Aorta (tissue), 5 donors: ENCODE measurements at places on chromosomes 4 and X.

GRCh38 chr4:74206088-74206825 is 48.3 kb downstream of the MTHFD2L start:
- DNase-seq: no peak

DNA sequence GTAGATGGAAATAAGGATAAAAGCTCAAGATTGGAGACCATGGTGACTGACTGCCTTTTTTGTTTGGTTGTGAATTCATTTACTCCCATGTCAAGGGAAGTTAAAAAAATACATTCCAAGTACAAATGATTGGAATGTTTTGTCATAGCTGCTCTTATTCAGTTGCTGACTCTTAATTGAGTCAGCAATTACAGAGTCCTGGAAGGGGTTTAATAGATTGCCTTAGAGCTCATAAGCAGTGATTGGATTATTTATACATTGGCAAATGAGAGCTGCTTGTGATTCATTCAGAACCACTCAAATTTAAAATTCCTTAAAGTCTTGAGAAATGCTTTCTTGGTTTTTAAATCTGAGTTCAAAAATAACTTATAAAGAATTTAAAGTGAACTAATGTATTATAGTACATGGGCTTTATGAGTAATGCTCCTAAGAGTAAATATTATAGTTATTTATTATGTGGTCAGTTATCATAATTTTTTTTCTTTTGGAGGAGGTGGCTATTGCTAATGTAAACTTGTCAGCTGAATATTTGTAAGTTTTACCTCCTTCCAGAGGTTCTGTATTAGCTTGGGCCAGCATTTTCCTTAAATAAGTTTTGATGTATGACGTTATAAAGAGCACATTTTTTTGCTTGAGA is 13.6 kb downstream of the JADE1 start:
- no peak for DNase-seq

GRCh38 chr4:185945252-185945651 is 123.7 kb upstream of the TLR3 start:
- no peak for DNase-seq

DNA sequence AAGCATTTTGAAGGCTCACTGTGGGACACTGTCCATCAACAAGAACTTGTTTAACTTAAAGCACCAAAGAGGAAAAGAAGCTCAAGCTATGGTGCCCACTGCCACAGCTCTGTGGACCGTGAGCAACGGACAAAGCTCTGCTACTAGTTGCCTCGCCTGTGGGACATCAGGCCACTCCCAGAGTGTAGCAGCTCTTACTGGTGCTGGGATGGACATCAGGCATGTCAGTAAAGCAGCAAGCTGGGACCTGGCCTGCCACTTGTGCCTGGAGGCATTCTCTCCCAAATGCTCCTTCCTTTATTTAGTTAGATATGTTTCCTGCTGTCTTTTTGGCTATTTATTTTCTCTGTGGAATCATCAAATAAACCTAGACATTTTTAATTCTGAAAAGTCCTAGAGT is 46.7 kb downstream of the TMEM154 start:
- no peak for DNase-seq

- peak; percentile 60 for DNase-seq
Observed at GRCh38 chr4:121070696-121071639, 1.4 kb downstream of the NDNF start.

GRCh38 chr4:182786991-182787390 is 130.2 kb downstream of the DCTD start:
- no peak for DNase-seq

DNA sequence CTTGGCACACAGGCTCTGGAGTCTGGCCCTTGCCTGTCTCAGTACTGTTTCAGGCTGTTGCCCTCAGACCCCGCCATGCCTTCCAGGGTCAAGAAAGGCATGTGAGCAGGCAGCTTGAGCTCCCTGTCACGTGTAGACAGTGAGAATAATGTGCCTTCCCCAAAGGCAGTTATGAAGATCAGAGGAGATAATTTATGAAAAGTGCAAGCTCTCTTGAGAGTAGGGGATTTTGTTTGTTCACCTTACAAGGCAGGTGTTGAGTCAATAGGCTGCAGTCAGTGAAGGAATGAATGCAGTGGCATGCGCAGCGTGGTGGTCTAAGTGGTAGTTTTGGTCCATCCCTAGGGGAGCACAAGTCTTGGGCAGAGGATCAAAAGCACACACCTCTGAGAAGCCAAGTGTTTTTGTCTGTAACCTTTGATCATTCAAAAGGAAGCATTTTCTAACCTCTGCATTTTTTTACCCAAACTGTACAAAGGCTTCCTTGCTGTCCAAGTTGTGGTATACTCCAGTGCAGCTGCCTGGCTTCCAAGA is 14.4 kb downstream of the HADH start:
- no peak for DNase-seq

GRCh38 chr4:19936476-19936875 is 315.2 kb upstream of the SLIT2 start:
- DNase-seq: no peak

DNA sequence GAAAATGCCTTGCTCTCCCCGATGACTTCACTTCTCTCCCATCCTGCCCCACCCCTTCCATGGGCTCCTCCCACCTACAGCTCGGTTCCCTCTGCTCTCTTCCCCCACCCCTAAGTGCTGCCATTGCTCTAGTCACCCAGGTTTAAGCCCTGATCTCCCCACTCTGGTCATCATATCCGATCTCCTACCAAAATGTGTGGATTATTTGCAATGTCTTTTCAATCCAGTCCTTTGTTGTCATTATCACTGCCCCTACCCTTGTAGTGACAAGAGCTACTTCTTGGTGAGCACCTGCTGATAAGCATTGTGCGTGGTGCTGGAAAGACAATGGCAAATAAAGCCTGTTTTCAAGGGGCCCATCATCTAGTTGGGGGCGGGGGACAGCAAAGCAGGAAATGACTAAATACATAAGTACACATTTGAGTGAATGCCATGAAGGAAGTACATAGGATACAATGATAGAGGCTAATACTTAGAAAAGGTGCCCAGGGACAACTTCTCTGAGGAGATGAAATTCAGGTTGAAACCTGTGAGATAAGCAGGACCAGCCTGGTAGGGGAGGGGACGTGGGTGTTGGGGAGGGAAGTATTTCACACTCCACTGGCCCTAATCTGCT is 63.8 kb downstream of the DLG3 start:
- DNase-seq: no peak

- no peak for DNase-seq
Observed at GRCh38 chrX:29487214-29487613, 728.1 kb upstream of the MAGEB2 start.

DNA sequence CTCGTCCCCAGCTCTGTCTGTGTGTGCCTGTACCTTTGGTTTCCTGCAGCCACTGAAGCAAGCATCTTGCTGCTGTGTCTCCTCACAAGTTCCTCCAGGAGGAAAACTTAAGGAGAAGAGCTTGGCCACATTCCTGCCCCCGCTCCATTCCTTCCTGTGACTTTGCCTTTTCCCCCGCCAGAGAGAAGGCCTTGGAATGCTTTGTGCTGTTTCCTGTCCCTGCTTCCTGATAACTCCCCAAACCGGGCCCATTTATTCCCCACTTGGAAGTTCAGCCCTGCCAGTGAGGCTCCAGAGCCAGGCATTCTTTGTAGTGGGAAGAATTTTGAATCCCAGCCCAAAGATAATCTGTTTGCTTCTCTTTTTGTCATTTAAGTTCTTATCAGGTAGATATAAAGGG is 33.1 kb downstream of the SMIM10L2A start:
- no peak for DNase-seq

DNA sequence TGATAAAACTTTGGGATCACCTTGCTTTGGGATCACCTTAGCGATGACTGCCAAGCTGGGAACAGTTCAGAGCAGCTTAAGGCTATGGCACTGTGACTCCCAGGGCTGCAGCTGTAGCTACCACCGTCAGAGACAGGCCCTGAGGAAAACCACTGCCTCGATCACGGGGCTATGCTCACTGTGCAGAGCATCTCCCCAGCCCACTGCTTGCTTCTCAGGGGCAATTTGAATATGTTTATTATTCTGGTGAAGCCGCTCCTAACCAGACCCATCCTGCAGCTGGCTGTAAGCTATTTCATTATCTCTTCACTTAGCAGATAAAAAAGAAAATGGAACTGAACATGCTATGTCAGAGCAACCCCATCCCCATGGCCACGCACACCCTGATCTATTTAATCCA is 328.5 kb downstream of the EVC2 start:
- no peak for DNase-seq

- no peak for DNase-seq
Observed at GRCh38 chr4:184444953-184445309, 29.4 kb downstream of the IRF2 start.

- DNase-seq: peak; percentile 39
Observed at GRCh38 chrX:574251-574650, 56.3 kb upstream of the SHOX start.

GRCh38 chr4:109302361-109303139 is at the start of gene COL25A1:
TSS of gene COL25A1 (minus strand) at chr4:109302658.
- DNase-seq: peak; percentile 52

DNA sequence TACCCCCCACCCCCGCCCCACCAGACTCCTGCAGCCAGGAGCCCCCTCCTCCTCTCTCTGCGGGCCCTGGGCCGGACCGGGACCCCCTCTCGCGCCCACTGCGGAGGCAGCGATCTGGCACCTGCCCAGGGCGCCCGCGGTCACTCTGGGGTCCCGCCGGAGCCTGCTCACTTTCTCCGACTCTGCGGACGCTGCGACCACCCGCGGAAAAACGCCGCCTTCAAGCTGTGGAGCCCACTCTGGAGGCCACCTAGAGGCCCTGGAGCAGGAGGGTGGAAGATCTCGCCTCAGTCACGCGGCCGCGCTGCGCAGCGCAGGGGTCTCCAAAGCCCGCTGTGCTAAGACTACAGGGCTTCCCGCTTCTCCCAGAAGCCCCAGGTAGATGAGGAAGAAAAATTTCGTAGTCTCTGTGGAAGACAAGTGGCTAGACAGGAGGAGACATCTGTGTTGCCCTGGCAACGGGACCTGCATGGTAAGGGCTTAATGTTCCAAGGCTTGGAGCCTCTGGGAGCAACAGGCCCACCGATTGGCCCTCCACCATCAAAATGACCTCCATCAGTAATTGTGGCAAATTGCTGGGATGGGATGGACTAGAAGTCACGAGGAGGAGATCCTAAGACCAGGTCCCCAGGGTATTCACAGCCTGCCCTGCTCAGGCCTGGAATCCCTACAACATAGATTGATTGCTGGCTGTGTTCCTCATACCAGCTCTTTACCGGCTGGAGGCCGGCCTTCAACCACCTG is at the start of gene PNMA6F:
PNMA6F (minus strand) TSS at position 387 of the 744 bp plus-strand sequence. CDS start 1,093 bp downstream, outside the sequence.
- DNase-seq: no peak

DNA sequence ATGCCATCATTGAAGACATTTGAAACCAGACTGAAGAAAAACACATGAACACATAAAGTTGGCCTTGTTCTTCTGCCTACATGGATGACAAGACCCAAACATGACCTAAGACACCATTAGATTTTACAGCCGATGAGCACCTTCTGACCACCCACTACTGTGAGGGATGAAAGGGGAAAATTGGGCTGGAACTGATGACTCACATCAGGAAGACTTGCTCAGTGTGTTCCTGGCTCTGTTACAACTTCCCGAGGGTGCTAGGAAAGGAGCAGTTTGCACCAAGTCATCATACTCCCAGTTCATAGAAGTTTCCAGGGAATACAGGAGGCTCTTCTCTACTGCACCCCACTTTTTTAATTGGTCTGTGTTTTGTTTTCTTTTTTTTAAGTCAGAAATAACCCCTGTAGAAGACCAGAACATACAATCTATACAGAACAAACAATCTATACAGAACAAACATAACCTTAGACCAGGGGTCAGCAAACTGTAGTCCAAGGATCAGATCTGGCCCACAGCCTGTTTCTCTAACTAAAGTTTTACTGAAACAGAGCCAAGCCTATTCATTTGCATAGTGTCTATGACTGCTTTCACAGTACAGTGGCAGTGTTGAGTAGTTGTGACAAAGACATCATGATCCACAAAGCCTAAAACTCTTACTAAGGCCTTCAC is 25.3 kb downstream of the BTC start:
- DNase-seq: no peak

DNA sequence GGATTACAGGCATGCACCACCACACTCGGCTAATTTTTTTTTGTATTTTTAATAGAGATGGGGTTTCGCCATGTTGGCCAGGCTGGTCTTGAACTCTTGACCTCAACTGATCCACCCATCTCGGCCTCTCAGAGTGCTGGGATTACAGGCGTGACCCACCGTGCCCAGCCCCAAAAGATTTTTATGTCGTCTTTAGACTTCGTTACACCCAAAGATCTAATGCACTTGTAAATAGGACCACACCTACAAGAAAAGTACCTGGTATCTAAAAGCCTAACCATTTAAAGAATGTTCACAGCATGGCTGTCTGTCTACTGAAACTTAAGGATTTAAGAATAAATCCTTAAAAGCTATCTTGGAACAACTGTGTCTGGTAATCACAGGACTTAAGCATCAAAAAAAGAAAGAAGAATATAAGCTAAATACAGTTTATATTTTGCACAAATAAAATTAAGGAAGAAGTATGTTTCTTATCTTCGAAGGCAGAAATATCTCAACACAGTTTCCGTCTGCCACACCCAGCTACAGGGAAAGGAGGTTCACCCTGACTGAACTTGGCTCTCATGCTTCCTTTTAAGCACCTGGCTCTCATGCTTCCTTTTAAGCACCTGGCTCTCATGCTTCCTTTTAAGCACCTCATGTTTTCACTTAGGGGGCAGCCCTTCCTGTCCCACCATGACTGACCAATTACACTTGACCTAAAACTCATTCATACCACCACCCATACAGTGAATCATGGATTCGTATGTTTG is 92.0 kb upstream of the STS start:
- no peak for DNase-seq

- no peak for DNase-seq
Observed at GRCh38 chr4:170610434-170610833, 520.7 kb upstream of the AADAT start.

DNA sequence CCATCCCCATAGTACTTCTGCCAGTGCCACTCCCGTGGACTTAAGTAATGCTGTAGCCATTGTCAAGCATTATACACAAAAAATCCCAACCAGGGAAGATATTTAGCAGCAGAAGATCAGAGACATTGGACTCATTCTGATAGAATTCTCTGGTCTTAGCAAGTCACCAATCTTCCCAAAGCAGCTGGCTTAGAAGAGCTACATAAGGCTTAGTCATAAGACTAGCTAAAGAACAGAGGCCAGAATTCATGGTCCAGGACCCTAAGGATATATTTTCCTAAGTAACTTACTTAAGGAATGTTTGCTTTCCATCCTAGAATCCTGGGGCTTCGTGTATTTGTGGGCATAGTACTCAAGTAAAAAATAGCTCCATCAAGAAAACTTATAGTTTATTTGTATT is 100.3 kb upstream of the SLIT2 start:
- DNase-seq: no peak

DNA sequence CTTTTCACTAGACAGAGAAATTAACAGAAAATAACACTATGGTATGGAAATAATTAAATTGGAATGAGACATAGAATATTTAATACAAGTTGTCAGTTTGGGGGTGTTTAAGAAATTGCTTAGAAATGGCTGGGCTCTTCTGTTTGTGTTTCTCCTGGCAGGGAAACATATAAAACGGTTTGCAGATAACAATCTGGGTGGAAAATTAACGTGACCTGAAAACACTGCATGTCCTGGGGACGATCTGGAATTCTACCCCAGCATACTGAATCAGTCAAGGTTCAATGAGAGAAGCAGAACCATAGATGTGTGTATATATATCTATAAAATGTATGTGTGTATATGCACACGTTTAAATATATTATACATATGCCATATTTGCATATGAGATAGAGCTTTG is 109.8 kb downstream of the SPATA18 start:
- DNase-seq: no peak
